ENCODE measurements at places on chromosomes 1 and 21.

DNA sequence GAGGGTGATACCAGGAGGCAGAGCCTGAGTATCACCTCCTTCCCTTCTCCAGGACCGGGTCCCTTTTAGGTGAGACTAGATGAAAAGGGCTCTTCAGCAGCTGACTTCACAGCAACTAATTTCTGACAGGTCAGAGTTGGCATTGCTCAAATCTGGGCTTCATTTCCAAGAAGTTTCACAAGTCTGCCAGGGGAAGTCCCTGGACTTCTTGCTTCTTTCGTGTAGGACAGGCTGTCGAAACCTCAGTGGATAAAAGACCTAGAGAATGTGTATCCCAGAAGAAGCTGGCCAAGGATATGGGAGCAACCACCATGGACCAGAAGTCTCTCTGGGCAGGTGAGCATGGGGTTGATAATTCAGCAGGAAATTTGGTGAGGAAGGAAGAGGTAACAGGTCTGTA is at the start of gene CHI3L2:
CHI3L2 (plus strand) TSS at position 280 of the 400 bp plus-strand sequence; CDS start at position 297, 17 bp downstream.
- DNase-seq, result no peak

DNA sequence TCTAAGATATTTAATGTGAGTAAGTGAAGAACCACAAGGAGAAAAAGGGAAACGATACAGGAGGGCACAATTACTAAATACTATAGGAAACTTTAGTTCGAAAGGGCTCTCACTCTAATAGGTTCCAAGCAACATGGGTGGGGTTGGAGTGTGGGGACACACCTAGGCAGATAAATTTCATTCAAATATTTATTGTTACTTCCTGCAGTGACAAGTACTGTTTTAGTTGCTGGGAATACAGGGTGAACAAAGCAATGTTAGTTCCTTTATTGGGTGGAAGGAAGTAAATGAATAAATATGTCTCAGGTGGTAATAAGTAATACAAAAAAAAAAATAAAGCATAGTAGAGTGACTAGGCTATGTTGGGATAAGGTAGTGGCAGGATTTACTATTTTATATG is 73.2 kb upstream of the B3GALT2 start:
- DNase-seq, result no peak

GRCh38 chr21:40685141-40685540 is 161.8 kb downstream of the DSCAM start:
- DNase-seq, result no peak

DNA sequence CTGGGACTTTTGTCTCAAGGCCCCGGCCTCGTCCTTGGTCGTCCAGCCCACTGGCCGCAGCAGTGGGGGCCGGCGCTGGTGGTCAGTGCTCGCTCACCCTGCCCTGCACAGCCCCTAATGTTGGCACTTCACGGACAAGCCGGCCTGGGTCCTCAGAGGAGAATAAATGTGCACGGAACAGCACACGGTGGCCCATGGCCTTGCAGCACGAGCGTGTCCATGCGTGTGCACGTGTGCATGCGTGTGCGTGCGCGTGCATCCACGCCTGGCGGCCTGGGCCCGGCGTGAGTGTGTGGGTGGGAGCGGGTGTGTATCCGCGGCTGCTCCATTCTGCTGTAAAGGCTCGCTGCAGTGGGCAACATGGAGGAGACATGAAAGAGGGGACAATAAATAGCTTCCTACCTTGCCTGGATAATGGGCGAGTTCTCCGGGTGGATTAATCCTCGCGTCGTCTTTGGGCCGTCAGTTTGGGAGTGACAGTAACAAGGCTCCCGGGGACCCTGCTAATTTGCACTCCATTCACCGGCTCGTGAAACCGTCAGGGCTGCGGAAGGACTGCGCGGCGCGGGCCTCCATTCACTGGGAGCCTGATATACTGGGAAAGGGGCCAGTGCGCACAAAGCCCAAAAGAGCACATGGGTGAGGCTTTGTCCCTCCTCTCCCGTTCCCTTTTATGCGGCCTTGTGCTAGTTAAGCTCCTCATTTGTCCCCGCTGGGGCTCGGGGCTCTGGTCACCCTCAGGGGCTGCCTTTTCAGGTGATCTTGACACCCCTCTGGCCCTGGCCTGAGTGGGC is 142.8 kb downstream of the PRDM16 start:
- peak; percentile 40 for DNase-seq

DNA sequence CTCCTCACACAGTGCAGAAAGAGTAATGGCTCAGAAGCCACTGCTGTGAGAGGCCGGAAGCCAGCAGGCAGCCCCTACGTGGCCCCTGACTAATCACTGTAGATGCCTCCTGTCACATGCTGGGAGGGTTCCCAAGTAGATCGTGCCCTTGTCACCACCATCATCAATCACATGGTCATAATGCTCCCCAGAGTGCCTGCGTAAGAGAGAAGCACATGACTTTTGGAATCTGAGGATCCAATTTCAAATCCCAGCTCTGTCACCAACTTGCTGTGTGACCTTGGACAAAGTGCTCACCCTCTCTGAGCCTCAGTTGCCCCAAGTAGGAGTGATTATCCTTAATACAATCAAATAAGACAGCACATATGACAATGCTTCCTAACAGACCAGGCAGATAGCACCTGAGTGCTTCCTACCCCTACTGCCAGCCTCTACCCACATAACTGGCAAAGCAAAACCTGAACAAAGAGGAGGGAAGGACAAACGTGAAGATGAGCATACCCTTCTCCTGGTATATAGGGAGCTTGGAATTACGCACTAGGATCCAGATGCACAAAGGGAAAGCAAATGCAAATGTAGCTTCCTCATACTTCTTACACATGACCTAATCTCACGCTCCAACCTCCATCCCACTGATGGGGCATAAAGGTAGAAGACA is 65.7 kb downstream of the SDC3 start:
- no peak for DNase-seq

GRCh38 chr1:175687622-175688415 is 55.6 kb downstream of the TNR start:
- no peak for DNase-seq

GRCh38 chr1:50968158-50968820 is 1.8 kb upstream of the CDKN2C start:
- DNase-seq, result peak; percentile 85

- DNase-seq, result no peak
These were observed 95.0 kb downstream of the COL24A1 start for GRCh38 chr1:86061551-86061990.

DNA sequence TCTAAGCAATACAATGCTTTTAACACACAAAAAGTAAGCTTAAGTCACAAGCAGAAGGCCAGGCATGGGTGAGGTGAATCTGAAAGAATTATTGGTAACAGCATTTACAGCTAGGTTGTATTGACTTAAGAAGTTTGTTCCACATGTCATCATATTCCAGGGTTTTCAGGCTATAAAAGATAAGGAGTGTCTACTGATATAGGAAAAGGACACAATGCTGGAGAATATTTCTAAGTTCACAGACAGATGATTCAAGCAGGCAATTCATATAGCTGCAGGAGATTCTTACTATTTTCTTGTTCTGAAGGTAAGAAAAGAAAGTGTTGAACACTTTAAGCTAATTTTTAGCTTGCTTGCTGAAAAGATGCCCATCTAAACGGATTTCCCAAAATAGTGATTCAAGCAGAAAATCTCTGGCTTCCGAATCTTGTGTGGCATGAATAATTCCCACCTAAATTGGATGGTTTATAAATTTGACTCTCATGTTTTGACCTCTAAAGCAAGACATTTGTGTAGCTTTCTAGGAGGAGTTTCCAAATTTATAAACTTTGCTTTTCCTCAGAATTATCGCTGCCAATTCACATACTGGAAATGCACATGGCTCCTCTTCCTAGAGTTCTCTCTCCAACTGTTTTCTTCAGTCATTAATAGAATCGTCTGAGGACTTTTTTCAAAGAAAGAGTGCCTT is 95.6 kb upstream of the LBR start:
- DNase-seq, result no peak

- no peak for DNase-seq
These were observed 64.8 kb downstream of the NAV1 start for GRCh38 chr1:201603613-201604232.

GRCh38 chr1:110449661-110450651 is 993 bp upstream of the PROK1 start:
- DNase-seq, result no peak

GRCh38 chr1:41340655-41341364 is 20.4 kb upstream of the FOXO6 start:
- DNase-seq, result no peak

DNA sequence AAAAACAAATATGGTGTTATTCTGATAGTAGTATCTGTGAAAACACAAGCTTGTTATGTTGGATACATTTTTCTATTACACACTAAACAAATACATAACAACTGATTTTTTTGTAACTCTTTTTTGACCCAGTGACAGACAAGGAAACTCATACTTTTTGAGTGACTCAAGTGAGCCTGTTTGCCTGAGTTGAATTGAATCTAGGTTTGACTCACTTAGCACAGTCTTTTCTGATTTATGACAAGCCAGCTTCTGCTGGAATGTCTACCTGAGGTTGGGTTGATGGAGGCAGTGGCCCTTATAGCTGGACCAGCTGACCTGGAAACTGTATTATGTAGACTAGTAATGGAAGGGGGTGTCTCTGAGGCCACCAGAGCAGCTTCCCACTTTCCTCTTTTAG is 4.2 kb upstream of the CLCA4 start:
- DNase-seq, result no peak

- no peak for DNase-seq
These were observed 2.3 kb downstream of the PCNT start for GRCh38 chr21:46326110-46326703.

- DNase-seq, result no peak
These were observed 71.1 kb upstream of the DPT start for GRCh38 chr1:168799927-168800605.

DNA sequence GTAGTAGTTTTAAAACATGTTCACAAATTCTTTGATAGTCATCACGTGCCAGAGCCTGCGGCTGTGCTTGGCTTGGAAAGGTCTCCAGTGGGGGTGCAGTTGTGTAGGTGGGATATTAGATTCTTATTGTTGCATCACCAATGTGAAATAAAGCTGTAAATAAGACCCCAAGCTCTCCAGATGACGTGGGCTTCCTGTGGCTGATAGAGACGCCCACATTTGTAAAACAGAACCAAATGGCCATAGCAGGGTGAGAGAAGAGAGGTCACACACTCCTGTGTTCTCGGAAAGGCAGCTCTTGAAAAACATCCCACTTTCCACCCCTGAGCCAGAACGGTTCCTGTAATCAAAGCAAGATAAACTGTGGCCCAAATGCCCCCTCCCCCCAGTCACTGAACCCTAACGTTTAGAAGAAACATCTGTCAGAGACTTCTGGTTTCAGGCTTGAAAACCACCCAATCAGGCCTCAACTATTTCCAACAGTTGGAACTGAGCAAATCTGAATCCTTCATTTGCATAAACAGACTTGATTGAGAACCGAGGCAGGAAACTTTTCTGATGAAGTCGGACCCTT is 6.6 kb upstream of the NTPCR start:
- no peak for DNase-seq

DNA sequence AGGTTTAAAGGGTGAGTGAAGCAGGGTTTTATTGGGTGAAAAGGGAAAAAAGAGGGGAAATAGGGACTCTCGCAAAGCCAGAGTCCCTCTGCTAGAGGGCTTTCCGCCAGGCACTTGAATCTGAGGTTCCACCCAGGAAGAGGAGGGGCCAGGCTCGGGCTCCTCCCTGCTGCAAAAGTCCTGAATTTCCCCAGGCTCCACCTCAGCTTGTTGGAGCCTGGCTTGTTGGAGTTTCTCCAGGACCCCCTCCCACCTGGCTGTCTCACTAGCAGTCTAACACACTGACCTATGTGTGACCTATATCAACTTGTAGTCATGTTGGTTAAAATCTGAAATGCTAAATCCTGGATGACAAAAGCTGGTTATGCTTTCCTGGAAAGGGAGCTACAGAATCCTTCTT is 25.5 kb downstream of the GBP2 start:
- DNase-seq, result no peak

GRCh38 chr1:18473195-18473815 is 7.4 kb upstream of the KLHDC7A start:
- DNase-seq, result no peak

DNA sequence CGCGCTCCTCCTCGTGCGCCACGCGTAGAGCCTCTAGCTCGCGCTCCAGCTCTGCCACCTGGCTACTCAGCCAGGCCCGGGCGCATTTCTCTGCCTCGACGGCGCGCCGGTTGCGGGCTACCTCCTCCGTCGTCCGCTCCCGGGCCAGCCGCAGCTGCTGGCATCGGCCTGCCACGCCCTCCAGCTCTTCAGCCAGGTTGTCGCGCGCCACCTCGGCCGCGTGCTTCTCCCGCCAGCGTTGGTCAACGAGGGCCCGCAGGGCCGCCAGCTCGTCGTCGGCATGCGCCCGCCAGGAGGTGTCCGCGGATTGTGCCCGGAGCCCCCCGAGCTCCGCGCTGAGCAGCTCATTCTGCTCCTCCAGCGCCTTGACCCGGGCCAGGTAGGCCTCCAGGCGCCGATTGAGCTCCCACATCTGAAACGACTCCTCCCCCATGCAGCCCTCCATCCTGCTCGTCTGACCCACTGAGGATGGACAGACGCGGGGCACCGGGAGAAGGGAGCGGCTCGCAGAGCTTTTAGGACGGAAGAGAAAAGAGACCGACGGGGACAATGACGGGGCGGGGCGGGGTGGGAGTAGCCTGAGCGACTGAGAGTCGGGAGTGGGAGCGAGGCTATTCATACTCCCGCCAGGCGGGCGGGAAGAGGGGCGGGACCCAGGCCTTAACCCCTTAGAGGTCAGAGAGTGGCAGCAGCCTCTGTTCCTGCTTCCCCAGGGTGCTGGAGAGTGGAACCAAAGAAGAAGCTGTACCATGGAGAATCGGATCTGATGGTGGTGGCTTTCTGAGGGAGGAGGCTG is at the start of gene NES:
NES (minus strand) TSS at position 588 of the 796 bp plus-strand sequence; CDS start at position 445, 143 bp downstream.
- peak; percentile 53 for DNase-seq

GRCh38 chr1:225670806-225671733 is 18.1 kb upstream of the ENAH start:
- no peak for DNase-seq

DNA sequence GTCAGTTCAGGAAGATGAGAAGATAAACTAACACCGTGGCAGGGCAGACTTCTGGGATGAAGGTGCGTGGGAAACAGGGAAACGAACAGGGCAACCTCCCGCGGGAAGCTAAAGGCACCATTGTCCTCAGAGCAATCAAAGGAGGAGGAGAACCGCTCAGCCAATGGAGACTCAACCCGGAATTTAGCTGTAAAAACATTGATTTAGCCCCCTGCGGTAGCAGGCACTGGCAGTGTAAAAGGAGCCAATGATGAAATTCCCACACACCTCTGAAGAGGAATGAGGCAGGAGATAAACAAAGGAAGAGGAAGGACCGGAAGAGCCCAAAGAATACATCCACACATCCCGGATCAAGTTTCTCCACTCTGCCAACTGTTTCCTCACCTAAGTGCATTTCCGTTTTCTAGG is 19.5 kb downstream of the HLCS start:
- DNase-seq, result no peak

- DNase-seq, result no peak
These were observed 226.6 kb upstream of the ZRANB2 start for GRCh38 chr1:71307451-71307850.

- peak; percentile 60 for DNase-seq
These were observed 19.1 kb downstream of the AJAP1 start for GRCh38 chr1:4673494-4673893.

- no peak for DNase-seq
These were observed 111.9 kb upstream of the WNT4 start for GRCh38 chr1:22254756-22255155.

GRCh38 chr21:46098303-46099141 is 610 bp downstream of the COL6A2 start:
- DNase-seq, result no peak

GRCh38 chr1:111878091-111878490 is 111.4 kb downstream of the KCND3 start:
- DNase-seq, result no peak
